ENCODE measurements at places on chromosomes 3 and 15.
A peak's percentile ranks its signal among the peaks of the same experiment; 100 is the strongest.

GRCh38 chr3:16932877-16933276 lies 48.1 kb downstream of the PLCL2 start:
- DNase-seq: no peak

GRCh38 chr3:50743643-50744042 lies 68.9 kb downstream of the DOCK3 start:
- DNase-seq: no peak

DNA sequence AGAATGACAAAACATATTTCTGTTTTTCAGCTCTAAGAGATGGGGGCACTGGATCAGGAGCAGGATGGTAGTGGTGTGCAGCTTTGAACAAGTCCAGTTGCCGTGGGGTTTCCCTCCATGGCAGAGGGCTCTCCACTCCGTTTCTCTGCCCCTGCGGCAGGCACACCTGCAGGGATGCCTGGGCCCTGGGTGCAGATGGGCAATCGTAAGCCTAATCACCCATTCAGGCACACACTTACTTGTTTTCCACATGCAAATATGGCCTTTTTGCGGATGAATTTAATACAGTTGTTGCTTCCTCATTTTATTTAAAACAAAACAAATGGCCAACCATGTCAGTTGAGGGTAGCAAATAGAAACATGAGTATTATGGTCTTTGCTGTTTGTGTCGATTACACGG lies 85.1 kb downstream of the LPP start:
- no peak for DNase-seq

GRCh38 chr3:2741516-2741915 lies 368.7 kb downstream of the IL5RA start:
- DNase-seq: peak; percentile 26

DNA sequence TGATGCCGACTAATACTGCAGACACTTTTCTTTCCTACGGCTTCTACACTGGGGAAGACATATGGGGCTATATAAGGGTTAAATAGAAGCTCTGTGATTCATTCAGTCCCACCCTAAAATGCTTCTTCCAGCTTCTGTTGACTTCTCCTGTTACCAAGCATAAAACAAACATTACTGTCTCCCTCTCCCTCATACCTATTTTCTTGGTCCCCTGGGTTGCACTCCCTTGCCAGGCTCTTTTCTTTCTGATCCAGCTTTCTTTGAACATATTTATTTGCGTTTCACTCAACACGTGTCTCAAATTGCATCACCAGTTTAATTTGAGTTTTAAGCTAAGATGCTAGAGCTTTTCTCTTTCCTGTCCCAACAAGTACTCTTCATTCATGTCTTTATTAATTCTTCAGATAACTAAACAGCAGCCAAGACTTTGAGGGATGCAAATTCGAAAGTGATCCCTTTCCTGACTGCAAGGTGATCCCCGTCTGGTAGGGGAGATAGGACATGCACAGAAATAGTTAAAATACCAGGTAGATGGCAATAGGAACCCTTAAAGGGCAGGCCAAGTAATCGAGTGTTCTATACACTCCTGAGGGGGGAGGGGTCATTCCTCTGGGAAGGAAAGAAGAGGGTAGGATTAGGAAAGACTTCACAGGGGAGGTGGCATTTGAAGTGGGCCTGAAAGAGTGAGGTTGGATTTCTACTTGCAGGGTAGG lies 198.6 kb upstream of the BCL6 start:
- DNase-seq: no peak
